ENCODE measurements at places on chromosomes 6 and 20.
A peak's percentile ranks its signal among the peaks of the same experiment; 100 is the strongest.

DNA sequence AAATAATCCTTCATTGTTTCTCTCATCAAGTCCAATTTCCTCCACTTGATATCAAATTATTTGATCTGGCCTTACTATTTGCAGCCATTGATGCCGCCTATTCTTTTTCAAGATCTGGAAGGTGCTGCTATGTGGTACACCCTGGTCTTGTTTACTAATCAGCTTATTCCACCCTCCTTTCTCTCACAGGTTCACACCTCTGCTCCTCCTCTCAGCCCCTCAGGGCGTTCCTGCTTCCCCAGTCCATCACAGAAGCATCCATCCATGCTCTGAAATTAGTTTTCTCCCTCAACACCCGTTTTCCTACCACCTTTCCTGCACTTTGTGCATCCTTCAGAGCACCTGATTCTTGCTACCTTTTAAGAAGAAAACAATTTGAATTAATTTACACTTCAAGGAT lies 183.6 kb downstream of the EPHA7 start:
- no peak for DNase-seq

GRCh38 chr6:50706575-50706974 lies 6.8 kb upstream of the TFAP2D start:
- DNase-seq: no peak

GRCh38 chr6:120903836-120904235 lies 430.4 kb downstream of the TBC1D32 start:
- no peak for DNase-seq

DNA sequence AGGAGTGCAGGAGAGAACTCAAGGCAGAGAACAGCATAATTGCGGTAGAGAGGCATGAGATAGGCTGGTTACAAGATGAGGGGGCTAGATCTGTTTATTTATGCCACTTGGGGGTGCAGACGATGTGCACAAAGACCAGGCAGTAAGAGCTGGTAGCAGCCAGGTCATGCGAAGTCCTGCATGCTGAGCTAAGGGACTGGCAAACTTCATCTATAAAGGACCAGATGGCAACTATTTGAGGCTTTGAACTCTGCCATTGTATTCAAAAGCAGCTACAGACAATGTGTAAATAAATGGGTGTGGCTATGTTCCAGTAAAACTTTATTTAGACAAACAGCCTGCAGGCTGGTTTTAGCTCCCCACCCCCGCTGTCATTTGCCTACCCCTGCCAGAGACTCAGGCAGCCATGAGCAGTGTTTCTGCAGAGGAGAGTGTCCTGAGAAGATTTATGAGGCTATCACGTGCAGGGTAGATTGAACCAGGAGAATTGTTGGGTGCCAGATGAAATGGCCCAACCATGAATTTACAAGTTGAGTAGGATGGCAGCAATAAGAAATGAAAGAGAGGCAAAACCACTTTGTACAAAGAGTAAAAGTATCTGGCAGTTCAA lies 253.4 kb upstream of the MOCS1 start:
- DNase-seq: no peak

DNA sequence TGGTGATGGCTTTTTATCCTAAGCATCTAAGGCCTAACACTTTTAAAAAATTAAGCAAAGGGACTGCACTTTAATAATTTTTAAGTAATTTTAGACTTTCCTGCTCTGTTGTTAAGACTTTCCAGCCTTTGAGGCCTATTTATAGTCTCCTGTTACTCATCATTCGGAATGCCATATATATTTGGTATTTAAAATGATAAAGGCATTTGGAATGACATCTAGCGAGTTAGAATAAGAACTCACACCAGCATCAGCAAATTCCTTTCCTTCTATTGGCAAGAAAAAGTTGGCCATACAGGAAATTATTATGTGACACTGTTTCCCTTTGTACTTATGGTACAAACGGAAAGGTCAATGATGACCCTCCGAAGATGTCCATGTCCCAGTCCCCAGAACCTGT lies 88.1 kb upstream of the STMND1 start:
- no peak for DNase-seq

DNA sequence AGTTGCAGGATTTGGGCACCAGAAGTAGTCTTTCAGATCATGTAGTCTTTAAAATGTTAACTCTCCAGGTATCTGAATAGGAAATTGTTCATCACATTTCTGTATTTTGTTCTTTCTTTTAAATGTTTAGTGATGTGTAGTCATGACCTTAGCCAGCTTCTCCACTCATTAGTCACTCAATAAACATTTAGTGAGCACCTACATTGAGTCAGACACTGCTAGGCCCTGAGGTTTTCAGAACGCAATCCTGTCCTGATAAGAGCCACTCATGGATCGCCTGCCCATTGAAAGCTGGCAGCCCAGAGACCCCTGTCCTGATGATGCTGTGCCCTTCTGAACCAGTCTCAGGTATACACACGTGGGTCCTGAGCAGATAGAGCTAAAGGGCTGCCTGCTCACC lies 163.4 kb upstream of the HEY2 start:
- no peak for DNase-seq

DNA sequence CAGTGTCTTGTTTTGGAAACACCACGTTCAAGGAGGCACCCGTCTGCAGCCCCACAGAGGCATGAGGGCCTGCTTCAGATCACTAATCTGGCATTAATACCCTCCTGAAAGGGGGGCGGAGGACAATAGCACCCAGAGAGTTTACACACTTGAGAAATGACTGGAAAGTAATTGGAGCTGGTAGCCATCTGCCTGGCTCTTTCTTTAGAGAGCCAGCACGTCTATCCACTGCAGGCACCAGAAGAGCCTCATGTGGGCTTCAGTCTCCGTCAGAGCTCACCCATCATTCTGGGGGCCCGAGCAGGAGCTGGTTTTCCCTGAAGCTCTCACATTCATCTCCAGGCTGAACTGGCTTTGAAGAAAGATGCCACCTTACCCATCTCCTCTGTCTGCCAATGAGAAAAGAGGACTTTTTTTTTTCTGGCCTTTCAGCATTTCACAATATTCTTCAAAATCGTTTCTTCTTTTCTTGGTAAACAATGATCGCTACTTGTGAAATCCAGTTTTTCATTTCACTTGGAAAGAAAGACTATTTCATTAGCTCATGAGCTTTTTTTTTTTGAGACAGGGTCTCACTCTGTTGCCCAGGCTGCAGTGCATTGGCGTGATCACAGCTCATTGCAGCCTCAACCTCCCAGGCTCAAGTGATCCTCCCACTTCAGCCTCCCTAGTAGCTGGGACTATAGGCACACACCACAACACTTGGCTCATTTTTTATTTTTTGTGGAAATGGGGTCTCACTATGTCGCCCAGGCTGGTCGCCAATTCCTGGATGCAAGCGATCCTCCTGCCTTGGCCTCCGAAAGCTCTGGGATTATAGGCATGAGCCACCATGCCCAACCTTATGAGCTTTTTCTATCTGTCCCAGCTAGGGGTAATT lies 124.7 kb upstream of the ZNF217 start:
- DNase-seq: no peak

DNA sequence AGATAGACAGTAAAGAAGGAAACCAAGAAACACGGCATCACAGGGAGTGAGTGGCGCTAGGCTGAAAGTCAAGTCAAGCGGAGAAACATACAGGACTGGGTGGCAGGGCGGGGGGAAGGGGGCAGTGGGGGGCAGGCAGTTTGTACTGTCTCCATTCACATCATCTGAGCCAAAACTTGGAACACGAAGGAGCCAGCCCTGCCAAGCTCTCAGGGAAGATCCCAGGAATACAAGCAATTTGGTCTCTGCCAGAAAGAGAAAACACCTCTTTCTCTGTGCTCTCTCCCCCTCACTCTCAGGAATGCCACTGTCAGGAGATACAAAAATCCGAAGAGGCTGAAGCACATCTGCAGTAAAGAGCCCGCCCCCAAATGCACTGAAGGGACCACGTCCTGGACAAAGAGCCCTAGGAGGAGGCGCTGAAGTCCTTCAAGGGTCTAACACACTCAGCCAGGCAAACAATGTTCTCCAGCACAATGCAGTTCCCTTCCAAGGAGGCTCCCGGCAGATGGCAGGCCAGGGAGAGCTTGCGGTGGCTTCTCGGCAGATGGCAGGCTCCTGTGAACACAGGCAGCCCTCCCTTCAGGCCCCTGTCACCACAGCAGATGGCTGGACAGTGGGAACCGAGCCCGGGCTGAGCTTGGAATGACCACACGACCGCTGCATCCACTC lies 90.0 kb downstream of the ATP9A start:
- peak; percentile 44 for DNase-seq

DNA sequence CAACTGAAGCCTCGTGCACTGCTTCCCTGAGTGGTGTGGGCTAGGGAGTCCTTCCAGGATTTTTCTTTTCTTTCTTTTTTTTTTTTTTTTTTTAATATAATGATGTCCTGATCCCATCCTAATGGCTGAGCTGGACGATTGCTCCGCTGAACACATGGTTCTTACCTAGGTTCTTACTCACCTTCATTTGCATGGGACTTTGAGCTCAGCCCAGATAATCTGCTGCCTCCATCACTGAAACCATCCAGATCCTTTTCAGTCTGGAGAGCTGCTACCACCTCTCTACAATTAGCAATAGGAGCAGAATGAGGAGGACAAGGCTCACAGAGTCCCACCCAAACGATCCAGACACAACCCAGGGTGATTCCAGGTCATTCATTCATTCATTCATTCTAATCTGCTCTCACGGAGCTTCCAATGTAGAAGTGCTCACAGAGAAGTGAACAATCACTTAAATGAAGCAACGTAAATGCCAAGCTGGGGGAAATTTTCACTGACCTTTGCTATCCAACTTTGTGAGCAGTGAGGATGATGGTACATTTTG lies 246.3 kb upstream of the RREB1 start:
- DNase-seq: no peak

DNA sequence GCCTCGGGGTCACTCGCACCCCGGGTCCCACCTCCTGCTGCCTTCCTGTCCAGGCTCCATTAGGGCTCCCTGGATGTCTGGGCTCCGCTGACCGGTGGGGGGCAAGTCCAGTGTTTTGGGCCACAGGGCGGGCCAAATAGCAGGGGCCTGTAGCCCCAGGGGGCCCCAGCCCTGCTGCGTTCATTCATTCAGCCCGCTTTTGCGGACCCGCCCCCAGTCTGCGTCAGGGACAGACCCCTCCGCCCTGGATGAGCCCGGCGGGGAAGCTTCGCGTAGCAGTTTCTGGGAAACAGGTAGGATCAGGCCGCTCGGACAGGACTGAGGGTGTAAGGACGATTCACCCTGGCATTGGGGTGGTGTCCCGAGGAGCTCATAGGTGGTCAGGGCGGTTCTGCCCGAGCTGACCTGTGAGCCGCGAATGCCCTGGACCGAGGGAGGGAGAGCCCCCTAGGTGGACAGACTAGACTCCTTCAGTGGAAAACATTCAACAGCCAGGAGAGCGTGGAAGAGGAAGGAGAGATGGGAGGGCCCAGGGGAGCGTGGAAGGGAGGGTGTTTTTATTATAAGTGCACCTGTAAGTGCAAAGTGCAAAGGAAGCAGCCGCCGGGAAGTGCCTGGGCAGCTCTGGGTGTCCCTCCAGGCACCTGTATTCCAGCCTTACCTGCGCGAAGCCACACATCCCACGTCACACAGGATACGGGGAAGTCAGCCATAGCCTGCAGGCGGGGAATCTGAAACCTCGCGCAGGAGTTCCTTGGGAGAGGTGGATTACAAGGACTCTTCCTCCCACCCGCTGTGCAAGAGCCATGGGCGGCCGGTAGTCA lies 662 bp downstream of the ENTPD6 start:
- no peak for DNase-seq

DNA sequence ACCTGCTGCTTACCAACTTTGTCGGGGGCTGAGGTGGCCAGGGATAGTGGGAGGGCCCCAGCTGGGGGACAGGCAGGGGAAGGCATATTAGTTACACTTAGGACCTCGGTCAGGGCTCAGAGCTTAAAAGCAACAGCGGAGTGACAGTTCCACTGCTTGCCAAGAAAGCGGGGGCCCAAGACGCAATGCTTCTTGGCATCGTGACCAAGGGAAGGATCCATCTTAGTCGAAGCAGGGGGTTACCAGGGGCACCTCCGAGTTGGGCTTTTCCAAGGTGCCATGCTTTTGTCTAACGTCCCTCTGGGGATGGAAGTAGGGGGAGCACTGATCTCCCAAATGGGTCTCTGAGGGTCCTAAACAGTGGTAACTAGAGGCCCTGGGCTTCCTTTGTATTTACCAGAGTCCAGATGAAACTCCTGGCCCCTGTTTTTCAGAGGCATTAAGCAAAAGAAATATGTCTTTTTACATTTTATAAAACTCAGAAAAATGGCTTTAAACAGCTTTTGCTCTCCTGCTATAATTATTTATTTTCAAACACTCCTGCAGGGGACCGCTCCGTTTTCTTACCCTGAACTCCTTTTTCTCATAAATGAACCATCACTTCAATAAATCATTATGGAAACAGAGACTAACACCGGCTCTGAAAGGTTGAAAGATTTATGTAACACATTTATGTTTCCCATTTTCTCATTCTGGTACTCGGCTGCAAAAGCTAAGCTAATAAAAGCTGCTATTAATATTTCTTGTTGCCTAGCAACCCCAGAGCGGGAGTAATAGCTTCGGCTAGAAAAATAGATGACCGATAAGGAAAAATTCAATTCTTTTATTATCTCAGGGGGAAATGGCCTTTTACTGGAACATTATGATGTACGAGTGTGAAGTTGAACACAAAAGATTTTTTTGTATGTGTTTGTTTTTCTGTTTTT lies 100.4 kb downstream of the TOX2 start:
- no peak for DNase-seq

DNA sequence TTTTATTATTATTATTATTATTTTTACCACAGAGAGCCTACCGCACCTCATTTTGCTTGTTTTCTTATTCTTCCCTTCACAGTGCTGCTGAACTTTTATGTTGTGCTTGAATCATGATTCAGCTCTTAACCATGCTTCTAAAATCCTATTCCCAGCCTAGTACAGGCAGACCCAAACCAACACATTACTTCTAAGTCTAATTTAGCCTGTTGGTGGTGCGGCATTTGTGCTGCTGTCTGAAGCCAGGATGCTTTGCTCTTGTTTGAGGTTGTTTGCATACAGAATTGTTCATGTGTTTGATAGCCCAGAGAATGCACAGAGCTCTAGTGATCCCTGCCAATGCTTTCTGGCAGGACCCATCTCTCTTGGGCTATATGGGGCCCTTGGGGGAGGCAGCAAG lies 213.5 kb upstream of the KCNG1 start:
- no peak for DNase-seq

GRCh38 chr6:87826424-87826823 lies 124.4 kb upstream of the AKIRIN2 start:
- DNase-seq: no peak

DNA sequence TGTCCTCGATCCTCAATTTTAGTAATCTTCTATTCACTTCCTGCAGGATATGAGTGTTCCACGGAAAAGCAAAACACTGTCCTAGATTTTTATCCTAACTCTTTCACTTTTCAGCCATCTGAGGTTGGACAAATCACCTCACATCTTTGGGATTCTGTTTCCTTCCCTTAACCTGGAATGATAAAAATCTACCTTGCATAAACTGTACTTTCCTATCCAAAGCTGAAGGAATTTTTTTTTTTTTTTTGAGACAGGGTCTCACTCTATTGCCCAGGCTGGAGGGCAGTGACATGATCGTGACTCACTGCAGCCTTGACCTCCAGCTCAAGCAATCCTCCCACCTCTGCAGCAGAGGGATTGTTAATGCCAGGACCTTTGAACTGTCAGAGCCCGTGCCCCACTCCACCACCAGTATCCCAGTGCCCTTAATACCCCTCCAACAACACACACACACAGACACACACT lies 20.5 kb downstream of the CAPN11 start:
- no peak for DNase-seq
